ENCODE measurements at places on chromosomes 1 and 21.
A peak's percentile ranks its signal among the peaks of the same experiment; 100 is the strongest.

- DNase-seq: no peak
Observed at GRCh38 chr21:25838809-25839208, 104.0 kb downstream of the GABPA start.

DNA sequence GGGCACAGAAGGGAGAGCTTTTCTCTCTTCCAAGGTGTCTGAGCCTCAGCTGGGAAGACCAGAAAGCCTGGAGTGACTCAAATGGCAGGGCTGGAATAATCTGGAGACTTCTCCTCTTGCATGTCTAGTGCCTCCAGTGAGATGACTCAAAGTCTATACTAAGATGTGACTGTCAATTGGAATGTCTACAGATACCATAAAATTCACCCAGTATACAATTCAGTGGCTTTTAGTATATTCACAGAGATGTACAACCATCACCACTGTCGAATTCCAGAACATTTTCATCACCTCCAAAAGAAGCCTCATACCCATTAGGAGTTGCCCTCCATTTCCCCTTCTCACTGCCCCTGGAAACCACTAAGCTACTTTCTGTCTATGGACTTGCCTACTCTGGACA, 47.9 kb upstream of the CNN3 start:
- no peak for DNase-seq

- no peak for DNase-seq
Observed at GRCh38 chr1:240350910-240351331, 259.2 kb downstream of the FMN2 start.

DNA sequence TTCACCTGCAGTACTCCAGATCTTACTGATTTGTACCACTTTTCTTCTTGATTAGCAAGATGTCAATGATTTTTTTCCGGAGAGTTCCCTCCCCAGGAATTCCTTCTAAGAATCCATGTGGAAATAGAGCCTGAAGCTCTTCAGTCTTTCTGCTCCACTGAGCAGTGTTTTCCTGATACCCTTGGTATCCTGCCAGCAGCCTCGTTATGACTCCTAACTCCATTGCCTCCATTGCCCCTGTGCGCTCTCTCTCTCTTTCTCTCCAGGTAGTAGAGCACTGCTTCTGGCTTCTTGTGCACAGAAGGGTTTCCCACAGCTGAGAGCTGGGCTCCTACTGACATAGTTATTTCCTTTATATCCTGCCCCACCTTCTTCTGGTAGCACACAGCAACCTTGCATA, 12.2 kb downstream of the UBE2U start:
- DNase-seq: no peak

- DNase-seq: no peak
Observed at GRCh38 chr1:193179094-193179493, 7.3 kb downstream of the B3GALT2 start.

DNA sequence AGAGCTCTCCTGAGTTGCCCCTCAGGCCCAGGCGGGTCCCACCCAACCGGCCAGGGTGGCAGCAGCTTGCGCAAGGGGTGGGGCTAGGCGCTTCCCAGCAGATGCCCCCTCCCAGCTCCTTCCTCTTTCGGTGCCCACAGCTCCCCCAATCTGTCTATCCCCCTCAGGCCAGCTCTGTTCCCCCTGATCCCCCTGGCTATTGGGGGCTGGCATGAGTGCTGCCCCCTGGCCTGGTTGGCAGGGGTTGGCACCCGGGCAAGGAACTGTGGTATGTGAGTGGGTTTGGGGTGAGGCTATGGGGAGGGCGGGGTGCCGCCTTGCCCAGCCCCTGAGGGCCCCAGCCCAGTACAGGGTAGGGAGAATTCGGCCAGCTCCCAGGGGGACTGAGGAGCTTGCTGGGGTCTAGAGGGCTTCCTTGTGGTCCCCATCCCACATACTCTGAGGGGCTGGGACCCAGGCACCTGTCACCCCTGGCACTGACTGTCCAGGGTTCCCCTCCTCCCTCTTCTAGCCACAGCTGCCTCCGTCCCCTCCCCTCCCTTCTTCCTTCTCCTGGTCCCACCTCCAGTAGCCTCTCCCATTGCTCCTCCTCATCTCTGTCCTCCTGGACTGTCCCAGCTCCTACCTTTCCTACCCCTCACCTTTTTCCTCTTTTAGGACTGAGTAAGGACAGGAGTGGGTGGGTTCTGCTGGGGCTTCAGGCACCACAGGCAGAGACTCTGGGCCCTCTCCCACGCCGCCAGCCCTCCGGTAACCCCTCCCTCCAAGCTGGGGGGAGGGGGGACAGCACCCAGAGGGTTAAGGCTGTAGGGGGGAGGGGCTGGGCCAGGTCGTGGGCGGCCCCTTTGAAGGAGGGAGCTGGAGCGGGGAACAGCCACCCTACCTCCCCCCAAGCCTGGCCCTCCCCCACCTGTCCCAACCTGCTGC, 5.7 kb downstream of the ZBTB7B start:
- no peak for DNase-seq

DNA sequence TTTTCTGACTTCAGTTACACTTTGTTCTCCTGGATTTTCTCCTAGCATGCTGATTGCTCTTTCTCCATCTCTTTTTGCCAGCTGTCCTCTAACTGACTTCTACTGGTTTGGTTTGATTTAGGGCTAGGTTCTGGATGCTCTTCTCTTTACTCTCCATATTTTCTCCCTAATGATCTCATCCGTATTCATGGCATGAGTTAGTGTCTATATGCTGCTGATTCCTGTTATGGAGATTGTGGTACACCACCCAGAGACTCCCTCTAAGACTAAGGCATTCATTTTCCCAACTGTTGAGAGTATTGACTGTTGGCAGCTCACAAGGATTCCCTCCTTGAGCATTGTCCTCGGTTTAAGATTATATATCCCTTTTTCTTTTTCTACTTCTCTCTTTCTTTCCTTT, 28.9 kb downstream of the S1PR1 start:
- DNase-seq: no peak

DNA sequence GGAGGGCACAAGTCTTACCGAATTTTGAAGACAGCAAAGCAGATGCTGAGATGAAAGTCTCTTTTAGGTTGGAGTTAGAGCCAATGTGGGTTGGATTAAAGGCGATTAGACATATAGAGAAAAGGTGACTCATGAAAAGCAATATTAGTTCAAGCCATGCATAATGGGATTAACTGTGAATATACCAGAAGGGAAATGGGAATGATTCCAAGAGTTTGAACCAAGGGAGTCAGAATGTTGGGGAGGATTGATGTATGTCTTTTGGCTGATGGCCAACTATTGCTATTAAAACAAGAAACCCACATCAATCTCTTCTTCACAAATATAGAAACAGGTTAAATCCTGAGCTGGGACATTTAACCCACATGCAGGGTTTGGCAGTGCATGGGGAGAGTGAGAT, 1.2 kb downstream of the HMGCS2 start:
- DNase-seq: no peak

DNA sequence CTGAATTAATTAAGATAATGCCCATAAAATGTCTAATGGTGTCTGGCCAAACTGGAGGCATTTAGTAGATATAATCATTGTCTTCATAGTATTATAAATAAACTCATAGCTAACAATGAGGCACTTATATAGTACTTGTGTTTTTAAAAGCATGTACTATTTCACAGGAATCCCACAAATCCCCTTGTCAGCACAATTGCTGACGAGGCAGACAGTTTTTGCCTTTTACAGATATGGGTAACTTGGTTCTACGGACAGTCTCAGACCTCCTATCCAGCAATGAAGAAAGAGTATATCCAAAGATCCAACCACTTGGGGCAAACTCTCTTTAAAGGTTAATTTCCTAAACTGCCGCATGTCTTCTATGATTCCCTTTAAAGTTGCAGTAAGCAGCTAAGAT, 73.7 kb downstream of the ATP1B1 start:
- no peak for DNase-seq

GRCh38 chr1:39908534-39908933, 6.8 kb upstream of the MYCL start:
- DNase-seq: no peak

GRCh38 chr1:221001167-221001566, 121.9 kb downstream of the HLX start:
- no peak for DNase-seq

GRCh38 chr1:35706846-35707600, 11.7 kb downstream of the C1orf216 start:
- DNase-seq: no peak

DNA sequence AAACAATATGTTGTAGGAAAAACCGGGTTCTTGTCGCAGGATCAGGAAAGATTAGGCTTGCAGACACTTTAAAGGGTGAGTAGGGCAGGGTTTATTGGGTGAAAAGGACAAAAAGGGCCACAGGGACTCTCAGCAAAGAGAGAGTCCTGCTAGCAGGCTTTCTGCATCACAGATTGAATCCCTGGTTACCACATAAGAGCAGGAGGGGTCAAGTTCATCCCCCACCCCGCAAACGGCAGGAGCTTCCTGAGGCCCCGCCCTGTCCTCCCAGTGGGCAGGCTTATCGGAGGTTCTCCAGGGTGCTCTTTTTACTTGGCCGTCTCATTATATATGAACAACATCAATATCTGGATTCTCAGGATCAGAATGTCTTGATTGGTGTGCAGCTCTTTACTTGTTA, 47.7 kb downstream of the SYCP1 start:
- DNase-seq: no peak

- DNase-seq: no peak
Observed at GRCh38 chr1:30692201-30692947, 31.0 kb downstream of the MATN1 start.

DNA sequence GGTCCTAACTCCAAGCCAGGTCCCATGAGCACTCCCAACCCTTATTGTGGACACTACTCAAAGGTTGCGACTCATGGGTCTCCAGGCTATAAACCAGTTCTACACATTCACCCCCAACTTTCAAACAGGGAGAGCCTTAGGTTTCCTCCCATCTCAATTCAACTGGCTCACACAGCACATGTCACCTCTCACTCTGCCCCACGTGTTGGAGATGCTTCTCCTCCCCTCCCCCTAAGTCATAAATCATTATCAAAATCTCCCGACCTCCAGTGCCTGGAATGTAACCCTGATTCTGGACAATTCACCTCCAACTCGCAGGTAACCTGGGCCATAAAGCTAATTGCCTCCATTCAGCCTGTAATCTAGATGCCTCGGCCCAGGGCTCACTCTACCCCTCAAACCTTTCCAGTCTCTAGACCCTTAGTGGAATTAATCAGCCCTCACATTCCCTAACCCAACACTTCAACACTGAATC, 595 bp downstream of the AK2 start:
- no peak for DNase-seq

DNA sequence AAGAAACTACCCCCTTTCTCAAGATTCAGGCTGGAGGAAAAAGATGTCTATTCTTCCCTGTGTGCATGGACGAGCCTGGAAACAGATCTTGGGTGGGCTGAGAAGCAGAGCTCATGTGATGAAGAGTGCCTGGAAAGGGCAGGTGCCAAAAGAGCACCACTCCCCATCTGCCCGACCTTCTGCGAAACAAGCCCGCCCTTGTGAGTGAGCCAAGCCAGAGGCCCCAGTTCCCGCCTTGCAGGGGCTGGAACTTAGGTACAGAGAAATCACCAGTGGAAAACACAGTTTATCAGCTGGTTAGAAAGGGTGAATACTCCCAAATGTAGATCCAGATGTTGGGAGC, 26.7 kb upstream of the A3GALT2 start:
- DNase-seq: peak; percentile 83

DNA sequence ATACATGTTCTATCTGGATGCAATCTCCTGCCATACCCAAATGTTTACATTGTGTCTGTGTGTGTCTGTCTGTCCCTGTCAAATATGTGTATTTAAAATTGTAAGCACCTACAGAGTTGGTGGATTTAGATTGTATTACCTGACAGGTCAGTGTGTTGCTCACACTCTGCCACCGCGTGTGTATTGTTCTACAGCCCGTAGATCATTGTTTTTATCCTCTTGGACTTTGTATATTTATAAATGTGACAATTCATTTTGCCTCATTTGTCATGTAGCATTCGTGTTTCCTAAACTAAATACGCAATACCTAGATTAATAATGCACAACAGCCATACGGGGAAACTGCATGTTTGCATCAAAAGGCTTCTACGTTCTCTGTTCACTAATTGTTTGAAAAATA, 634 bp downstream of the ALG14 start:
- DNase-seq: no peak

GRCh38 chr1:78143673-78144072, 97.9 kb downstream of the GIPC2 start:
- DNase-seq: no peak

DNA sequence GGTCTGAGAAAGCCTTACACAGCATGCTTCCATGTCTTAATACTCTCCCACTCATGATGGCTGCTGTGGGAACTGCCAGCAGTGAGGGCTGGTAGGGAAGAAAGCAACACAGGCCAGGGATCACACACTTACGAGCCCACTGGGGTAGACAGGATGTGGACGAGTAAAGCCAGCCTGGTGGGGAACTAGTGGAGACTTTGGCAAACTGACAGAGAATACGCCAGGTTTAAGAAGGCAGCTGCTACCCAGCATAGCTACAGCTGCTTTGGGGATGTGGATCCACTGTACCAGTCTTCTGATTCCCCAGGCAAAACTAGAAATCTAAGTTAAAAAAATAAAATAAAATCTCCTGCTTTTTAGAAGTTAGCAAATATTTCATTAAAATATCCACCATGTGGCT, 664.0 kb downstream of the SMYD3 start:
- DNase-seq: no peak

DNA sequence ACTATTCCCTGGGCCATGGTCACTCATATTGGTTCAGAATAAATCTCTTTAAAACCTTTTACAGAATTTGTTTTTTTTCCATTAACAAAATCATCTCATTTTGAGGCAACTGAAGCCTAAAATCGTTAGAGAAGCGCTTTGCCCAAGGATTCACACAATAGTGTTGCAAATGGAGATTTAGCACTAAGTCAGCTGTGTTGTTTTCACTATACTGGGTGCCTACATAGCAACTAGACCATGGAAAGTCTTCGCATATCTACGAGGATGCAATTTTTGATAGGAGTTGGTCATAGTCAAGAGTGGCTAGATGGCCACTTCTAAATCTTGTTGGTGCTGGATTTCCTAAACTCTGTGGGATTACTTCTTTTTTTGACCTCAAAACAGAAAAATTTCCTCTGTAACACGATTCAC, 530 bp upstream of the TIPRL start:
- DNase-seq: no peak

GRCh38 chr1:183570451-183570850, 19.8 kb downstream of the NCF2 start:
- DNase-seq: no peak

DNA sequence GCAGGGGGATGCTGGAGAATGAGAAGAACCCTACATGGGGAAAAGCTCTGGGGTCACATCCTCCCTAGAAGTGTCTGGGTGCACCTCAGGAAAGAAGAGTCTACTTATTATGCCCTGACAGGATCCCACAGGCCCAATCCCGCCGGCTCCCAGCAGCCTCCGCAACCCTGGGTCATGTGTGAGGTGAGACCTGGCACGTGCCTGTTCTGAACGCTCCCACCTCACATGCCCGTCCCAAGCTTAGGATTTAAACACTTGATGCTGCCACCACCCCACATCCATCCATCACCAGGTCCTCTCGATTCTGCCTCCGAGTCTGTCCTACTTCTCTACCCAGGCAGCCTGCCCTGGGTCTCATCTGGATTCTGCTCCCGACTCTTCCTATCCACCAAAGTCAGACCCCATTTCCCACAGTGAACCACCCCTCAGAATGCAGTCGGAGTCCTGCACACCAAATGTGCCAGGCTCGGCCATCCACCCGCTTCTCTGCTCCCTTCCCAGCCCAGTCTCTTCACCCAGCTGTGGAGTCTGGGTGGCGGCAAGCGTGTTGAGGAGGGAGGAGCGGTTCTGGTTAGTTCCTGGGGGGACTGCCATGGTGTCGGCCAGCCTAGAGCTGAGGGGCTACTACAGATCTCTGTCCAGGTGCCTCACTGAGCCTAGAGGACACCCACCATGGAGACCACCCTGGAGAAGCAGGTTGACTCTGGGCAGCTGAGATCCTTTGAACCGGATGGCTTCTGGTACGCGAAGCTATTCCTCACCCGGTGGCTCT, 23.9 kb downstream of the SLC2A1 start:
- DNase-seq: no peak

- DNase-seq: no peak
Observed at GRCh38 chr1:221576268-221576667, 165.6 kb downstream of the DUSP10 start.
